ENCODE measurements at places on chromosomes 2 and 18.

DNA sequence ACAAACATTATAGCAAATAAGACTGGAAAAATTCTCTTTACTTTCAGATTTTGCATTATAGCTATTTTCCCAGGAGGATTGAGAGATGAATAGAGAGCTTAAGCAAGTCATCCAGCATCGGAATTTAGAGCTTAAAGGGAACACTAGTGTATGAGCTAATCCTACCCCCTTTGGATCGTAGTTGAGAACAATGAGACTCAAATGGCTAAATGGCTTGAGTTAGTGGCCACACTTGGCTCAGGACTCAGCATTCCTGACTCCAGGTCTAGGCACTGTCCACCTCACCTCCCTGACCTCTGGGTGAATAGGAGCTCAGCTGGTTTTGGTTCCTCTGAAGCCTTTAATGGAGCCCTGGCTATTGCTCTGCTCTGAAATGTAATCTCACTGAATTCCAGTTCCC is 97.5 kb upstream of the CXCR4 start:
- no peak for DNase-seq

- DNase-seq: no peak
These were observed 31.0 kb upstream of the MSH6 start for GRCh38 chr2:47751856-47752414.

DNA sequence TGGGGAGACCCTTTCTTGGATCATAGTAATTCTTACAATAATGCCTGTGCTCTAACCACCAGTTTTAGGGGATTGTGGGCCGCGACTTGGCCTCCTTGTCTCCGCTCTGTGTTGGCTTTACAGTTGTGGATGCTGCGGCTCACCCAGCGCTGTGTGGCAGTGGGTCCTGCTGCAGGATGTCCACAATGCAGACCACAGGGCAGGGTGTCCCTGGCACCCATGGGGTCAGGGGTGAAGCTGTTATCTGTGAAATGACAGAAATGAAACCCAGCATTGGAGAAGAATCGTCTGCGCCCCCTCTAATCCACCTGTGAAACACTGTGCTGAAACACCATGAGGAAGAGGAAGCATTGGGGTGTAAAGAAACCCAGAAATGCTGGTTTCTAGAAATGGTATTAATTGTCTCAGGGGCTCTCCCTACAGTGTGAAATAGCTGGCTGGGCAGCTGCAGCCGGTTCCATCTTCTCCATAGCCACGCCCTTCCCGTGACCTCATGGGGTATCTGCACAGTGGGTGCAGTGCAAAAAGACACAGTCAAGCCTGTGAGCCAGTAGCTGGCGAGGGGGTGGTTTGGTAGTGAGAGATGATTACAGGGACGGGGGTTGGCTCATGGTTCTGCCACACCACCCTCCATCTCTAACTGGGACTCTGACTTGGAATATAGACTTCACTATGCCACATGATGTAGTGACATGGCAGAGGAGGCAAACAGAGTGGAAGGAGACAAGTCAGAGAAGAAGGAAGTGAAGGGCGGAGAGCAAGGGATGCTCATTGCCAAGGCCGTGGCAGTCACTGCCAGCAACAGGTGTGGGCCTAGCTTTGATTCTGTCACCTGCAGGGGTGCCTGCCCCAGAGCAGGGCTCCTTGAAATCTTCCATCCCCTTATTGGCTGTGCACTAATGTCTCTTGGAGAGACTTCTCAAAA is 16.2 kb downstream of the INPP4A start:
- DNase-seq: peak; percentile 64

DNA sequence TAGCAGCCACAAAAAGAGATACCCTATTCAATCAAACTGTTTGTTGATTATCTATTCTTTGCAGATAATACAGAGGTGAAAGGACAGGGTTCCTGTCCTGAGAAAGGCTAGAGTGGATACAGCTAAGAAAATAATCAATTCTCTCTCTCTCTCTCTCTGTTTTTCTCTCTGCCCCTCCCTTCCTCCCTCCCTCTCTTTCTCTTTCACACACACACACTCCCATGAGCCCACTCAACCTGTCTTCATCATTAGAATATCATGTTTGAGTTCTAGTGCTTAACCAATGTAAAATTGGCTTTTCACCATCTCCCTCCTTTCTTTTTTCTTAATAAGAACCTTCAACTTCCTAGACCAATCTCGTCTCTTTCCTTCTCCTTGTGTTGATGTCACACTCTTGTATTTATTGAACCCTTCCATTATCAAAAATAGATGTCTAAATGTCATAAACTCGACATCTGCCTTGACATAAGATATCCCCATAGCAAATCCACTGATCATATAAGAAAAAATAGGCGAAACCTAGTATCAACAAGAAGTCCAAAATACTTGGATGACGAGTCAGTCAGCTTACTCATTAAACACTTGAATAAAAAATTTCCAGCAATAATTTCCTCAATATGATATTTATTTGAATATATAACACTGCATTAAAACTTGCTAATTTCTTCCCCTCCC is 42.8 kb upstream of the CYTIP start:
- no peak for DNase-seq

- DNase-seq: no peak
These were observed 129.6 kb downstream of the MREG start for GRCh38 chr2:215883799-215884198.

DNA sequence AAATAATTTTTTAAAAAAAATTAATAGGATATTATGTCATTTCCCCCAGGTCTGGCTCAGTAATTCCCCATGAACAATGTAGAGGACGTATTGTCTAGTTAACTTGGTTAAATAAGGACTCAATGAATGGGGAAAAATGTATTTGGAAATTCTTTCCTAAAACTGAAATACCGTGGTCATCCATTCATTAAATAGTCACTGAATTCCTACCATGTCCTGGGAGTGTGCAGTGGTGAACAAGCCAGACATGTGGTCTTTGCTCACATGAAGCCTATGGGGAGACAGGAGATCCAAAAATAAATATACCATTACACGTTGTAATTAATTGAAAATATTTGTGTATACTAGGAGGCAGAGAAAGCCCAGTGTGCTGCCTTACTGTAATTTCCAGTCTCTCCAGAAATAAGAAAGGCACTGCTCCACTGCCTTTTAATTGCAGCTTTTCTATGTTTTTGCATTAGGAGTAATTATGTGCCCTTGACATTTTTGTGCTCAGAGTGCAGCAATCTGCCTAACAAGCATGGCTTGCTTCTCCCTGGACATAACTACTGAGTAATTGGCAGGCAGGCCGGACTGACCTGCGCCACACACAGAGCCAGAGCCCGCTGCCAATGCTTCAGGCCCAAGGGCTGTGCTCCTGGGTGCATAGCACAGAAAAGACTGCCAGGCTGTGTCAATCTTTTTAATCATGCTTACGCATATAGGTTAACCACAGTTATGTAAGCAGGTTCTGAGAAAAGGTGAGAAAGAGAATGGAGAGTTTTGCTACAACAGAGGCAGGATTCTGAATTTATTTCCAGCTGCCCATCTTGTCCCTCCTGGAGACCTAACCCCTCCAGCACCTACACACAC is 22.2 kb upstream of the TTC39C start:
- DNase-seq: no peak

- DNase-seq: no peak
These were observed 104.4 kb upstream of the STK17B start for GRCh38 chr2:196275646-196276352.

DNA sequence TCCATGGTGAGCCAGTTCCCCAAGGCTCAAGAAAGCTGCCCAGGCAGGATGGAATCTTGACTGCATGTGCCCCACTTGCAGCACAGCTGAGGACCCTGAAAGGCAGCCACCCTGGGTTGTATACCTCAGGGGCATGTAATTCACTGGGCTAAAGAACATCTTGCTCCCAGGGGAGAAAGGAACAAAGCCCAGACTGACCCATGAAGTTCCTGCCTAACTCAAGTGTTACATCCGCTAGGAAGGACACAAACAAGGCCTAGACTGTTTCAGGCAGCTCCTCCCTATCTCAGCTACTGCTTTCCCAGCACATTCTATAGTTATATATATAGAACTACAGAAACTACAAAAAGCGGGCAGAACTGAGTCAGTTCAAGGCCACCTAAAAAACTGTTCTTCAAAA is 69.0 kb downstream of the RBM43 start:
- DNase-seq: no peak

DNA sequence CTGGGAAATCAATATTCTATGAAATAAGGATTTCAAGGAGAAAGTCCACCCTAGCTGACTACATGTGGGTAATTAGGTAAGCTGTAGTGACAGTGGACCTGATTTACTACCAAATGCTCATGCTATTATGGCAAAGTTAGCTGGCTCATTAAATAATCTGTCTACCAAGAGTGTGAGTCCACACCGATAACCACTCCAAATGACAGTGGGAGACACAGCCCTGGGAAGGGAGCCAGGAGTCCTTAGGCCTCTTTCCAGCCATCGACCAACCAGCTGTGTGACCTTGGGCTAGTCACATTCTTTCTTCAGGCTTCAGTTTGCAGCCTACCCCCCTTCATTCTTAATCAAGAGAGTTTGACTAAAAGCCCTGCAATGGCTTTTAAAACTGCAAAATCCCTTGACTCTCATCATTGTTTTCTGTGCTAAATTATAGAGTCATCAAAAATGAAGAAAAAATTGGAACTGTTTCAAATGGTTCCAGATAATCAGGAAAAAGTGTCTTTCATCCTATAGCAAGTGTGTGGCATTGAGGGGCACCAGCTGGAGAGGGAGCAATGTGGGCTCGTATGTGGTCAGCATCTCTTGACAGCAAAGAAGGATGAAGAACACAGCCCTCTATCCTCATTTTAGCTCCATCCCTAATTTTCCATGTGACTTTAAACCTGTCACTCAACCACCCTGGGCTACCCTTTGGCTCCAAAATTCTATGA is 45.6 kb upstream of the SLC14A2 start:
- no peak for DNase-seq

DNA sequence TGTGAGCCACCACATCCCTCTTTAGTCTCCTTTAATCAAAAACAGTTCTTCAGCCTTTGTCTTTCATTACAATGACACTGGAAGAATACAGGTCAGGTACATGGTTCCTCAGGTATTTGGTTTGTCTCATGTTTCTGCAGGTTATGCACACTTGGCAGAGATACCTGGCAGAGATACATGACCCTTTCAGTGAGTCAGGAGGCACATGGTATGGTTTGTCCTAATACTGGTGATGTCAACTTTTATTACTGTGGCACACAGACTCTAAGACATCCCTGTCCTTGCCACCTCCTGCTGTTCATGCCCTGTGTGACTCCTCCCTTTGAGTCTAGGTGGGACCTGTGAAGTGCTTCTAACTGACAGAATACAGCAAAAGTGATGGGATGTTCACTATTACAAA is 58.4 kb downstream of the SPIRE1 start:
- DNase-seq: no peak

- DNase-seq: no peak
These were observed 48.5 kb downstream of the CCDC138 start for GRCh38 chr2:108835040-108835439.

DNA sequence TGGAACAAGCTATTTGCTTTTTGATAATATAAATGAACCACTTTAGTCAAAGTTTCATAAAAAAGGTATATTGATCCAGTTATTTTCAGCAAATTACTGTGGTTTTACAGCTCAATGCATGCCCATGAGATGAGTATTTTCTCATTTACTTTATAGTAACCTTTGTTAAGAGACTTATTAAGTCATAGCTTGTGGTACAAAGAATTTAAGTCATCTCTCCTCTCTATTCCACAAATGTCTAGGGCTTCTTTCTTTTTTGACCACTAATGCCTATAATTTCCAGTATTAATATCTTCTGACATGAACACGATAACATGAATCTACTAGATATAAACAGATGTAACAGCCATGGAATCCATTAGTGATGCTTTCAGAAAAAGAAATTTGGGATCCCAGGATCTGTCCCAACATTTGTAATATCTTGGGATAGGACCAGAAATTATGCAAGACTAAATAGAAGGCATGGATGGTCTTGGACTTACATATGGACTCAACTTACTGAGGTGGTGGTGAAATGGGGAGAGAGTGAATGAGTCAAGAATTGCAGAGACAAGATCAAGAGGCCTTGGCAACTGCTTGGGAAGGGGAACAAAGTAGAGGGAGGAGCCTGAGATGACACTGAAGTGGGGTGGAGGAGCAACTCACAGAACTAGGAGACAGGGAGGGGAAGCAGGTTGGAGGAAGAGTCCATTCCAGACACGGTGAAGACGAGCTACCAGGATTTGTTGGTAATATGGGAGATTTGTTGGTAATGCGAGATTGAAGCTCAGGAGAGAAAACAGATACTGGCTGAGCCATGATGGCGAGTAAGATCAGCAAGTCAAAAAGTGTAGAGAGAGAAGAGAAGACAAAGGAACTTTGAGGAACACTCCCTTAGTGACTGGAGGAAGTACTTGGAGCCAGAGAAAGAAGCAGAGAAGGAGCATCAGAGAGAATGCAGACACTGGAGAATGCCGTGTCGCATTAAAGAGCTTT is 42.4 kb upstream of the KDM3A start:
- DNase-seq: no peak

- no peak for DNase-seq
These were observed 140.2 kb downstream of the PLCL1 start for GRCh38 chr2:197944416-197945096.

GRCh38 chr2:104863468-104864279 is 9.8 kb downstream of the POU3F3 start:
- DNase-seq: no peak

- no peak for DNase-seq
These were observed 1.8 kb downstream of the SCN9A start for GRCh38 chr2:166373951-166374350.

DNA sequence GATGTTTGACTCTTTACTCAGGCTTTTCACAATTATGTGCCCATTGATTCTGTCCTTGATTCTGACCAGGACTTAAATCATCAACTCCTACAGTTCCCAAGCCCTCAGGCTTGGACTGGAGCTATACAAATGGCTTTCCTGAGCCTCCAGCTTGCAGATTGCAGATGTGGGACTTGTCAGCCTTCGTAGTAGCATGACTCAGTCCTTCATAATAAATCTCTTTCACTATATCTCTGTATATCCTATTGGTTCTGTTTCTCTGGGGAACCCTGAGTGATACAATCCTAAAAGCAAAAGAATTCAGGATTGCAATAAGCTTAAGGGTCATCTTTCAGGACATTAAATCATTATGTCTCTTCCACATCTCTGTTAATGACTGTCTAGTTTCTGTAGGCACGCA is 356.6 kb downstream of the RIT2 start:
- DNase-seq: no peak

GRCh38 chr2:238859636-238860347 is 11.9 kb downstream of the TWIST2 start:
- no peak for DNase-seq

- no peak for DNase-seq
These were observed 130.6 kb downstream of the RAD51AP2 start for GRCh38 chr2:17387591-17387990.

DNA sequence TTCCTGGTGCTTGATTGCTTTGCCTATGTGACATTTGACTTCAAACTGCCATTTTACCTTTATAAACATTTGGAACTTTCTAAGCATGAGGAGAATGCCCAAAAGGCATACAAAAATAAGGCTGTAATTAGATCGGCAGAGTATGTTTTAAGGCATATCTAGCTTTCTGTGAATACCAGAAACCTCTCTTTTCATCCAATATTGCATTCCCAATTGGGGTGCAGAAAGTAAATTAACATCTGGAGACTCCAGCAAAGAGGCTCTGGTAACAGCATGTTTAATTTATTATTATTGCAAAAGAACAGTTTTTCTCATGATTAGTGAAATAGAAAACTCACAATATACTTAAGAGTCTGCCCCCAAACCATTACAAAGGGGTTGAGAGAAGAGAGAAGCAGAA is 32.1 kb downstream of the FRZB start:
- no peak for DNase-seq

GRCh38 chr18:37330173-37330572 is 235.4 kb downstream of the CELF4 start:
- DNase-seq: no peak

GRCh38 chr2:27751377-27751776 is 20.1 kb upstream of the MRPL33 start:
- DNase-seq: no peak

Measured in activated CD4-positive, alpha-beta T cell treated with anti-CD3 and anti-CD28 coated beads, Interleukin-2, amount 50 U/mL, for 24 hours (primary cell).